ENCODE measurements at places on chromosomes 2 and 18.

DNA sequence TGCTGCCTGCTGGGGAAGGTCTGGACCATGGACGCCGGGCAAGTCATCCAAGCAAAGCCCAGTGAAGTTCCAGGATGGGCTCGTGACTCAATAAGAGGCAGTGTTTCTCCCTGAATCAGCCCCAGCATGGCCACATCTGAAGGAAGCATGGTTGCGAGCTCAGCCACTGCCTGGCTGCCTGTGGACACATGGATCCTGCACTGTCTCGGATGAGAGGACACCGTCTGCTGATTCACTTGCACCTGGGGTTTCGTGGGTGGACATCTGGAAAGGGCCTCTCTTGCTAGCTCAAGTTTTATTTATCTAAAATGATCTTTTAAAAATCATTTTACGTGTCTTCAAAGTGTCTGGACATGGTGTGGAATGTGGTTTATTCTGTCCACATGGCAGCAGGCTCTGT lies 224.8 kb upstream of the FN1 start:
- no peak for DNase-seq

DNA sequence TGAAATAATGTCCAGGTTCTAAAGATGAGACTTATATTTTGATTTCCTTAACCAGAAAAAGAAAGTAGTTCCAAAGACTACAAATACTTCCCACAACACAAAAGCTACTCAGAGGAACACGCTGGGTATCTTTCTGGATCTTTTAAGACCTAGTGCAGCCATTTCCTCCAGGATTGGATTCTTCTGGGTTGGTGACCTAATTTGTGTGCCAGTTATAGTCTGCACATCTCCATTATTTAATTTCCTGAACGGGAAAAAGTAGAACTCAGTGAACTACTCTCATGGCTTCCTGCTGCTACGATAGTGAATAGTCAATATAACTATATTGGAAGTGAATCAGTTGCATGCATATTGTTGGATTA lies 1.5 kb downstream of the TMEM87B start:
- DNase-seq = no peak

- no peak for DNase-seq
Measured at GRCh38 chr2:174826051-174826450, 61.8 kb upstream of the CHRNA1 start.

GRCh38 chr18:34947711-34948125 lies 93.5 kb upstream of the MAPRE2 start:
- DNase-seq = no peak

- DNase-seq = no peak
Measured at GRCh38 chr2:36456227-36457175, 100.9 kb downstream of the CRIM1 start.

GRCh38 chr2:88099798-88100488 lies 27.9 kb downstream of the FABP1 start:
- DNase-seq = no peak

DNA sequence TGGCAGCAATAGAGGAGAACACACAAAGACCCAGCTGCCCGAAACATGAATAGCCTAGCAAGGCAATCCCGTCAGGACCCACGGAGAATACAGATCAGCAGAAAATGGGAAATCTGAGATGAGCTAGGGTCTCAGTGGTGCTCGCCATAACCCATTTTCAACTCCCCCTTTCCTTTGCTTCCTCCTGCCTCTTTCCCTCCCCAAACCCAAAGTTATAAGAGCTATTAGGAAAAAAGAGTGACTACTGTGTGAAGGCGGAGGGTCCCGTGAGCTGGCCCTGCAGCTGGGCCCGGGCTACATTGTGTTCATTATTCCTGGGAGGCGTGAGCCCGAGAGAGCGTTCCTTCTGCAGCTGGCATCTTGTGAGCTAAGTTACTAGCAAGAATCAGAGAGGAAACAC lies 118.4 kb downstream of the PID1 start:
- no peak for DNase-seq

GRCh38 chr18:40686836-40687235 lies 1268.2 kb upstream of the PIK3C3 start:
- no peak for DNase-seq

DNA sequence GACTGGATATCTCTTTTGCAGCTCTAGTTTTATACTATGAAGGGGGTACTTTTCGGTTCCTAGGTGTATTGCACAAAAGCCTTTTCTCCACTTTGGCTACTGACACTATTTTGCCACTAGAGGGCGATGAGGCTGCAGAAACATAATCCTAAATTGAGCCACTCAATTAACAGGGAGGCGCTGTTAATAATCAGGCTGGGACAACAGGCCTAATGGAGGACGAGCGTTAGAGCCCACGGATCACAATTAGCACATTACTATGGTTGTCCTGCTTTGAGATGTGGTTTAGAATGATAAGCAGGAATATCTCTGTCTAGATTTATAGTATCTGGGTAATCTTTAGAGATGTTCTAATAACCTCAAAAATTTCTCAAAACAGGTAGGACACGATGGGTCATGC lies 62.2 kb upstream of the PMAIP1 start:
- DNase-seq = peak; percentile 51

DNA sequence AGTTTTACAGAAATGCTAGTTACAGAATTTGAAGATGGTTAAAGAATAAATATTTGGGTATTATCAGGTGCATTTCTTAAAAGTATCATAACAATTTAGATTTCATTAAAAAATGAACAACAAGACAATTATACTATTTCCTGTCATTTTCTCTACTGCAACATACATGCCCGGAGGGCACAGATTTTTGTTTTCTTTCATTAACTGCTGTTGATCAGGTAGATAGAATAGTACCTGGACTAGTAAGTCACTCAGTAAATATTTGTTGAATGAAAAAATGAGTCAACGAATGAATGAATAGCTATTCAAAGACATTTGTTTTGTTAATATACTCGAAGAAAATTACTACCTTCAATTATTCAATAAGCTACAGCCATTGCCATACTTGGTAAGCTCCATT lies 531.2 kb upstream of the VRK2 start:
- no peak for DNase-seq

DNA sequence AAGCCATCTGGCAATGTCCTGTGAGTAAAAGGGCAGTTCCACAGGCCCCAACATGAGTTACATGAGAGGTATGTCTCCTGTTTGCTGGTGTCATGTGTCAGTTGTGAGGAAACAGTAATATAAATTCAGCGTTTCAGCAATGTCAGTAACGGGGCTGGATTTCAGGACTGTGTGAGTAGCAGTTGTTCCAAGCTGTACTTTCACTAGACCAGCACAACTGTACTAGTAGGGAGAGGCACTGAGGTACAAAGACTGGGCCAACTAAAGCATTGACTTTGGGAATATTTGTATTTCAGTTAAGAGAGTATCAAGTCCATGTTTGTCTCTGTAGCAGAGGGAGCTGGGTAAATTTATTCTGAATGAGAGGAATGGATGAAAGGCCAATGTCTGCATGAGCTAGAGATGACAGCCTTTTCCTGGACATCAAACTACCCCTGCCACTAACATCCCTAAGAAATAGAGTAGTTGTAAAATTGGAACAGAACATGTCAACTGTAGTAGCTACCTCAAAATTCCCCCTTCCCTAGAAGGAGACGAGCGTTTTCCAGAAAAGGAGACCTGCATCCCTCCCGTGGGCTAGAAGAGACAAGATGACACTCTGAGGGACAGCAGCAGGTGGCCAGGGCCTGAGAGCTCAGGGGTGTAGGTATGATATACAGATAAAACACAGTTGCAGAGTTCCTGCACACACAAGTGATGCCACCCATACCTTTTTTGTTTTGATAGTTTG lies 24.4 kb downstream of the EIF4E2 start:
- DNase-seq = no peak
